ENCODE measurements at places on chromosomes 1 and 21.

DNA sequence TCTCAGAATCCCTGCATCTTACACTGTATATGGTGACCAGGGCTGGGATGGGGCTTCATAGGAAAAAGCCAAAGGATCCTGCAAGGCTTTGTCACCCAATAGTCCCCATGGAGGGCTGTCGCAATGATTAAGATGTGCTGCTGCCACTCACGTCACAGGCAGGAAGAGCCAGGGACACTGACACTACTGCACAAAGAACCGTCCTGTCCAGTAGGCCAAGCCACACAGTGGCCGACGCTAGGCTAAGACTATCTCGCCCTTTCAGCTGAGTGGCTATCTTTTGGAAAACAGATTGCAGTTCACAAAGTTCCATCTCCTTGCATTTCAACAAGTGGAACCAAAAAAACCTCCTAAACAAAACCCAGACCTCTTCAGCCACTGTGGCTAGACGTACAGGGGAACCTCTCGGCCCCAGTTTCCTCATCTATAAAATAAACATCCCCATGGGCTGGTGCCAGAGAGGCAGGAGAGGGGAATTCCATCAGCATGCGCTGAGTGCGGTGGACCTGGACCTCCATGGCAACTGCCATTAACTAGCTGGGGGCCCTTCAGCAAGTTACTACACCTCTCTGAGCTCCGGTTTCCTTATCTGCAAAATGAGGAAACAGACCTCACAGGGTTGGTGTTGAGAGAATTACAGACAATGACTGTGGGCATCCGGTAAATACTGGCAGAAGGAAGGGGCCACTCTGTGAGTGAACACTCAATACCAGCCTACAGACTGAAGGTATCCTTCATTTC is 8.7 kb downstream of the CAPZB start:
- DNase-seq, result no peak

DNA sequence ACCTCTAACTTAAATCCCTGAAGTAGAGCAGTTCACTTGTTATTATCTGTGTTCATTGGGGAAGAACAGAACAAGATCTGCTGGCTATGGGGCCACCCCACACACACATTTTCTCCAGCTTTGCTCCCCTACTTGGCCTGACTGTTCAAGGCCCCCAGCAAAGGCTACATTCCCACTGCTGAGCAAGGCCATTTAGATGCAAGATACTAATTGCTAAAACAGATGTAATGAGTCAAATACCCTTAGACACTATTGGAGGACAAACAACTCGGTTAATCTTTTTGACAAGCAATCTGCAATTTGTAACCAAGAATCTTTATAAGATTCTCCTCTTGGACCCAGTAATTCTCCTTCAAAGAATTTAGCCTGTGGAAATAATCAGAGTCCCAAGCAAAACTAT is 67.7 kb downstream of the NAV1 start:
- no peak for DNase-seq

DNA sequence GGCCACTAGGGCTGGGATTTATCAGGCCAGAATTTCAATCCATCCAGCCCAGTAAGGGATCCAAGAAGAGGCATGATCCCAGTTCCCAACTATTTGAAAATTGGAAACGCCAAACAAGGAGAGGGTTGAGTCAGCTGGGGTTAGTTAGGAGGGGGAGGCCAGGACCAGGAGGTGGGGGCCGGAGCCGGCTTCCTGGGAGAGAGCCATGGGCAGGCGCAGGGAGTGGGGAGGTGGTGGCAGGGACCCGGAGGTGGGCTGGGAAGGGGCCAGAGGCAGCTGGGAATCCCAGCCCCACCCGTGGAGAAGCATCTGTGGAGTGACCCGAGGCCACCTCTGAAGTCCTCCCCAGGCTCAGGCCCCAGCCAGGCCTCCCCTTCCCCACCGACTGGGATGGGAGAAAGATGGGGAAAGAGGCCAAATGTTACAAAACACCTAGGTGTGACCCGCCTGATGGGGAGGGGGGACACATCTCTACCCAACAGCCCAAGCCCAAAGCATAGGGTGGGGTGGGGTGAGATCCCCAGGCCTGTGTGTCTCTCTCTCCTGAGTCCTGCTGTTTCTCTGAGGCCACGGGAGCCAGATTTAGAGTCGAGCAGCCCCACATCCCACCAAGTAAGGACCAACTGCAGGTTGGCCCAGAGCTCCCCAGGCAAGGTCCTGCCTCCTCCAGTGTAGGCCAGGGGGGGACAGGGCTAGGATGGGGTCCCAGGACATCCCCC is 10.1 kb downstream of the HSPG2 start:
- DNase-seq, result no peak

GRCh38 chr21:43639470-43640353 is 19.6 kb downstream of the HSF2BP start:
- DNase-seq, result no peak

GRCh38 chr1:236524895-236525184 is 1.1 kb downstream of the LGALS8 start:
- DNase-seq, result no peak

- no peak for DNase-seq
Measured at GRCh38 chr1:212792396-212792908, 758 bp downstream of the TATDN3 start.

GRCh38 chr1:78003882-78004718 is 639 bp upstream of the DNAJB4 start:
- DNase-seq, result peak; percentile 80

DNA sequence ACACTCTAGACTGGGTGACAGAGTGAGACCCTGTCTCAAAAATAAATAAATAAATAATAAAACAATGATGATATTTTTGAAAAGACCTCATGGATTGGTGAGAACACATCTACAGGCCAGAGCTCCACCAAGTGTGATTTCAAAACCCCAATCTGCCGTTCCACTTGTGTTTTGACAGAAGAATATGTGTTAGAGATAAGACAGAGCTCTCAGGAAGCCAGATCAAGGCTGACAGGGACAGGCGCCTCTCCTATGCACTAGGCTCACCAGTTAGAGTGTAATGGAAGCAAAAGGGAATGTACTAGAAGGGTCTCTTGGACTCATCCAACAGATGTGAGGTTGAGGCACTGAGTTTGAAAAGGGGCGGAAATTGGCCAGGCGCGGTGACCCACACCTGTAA is 110.7 kb upstream of the ERRFI1 start:
- DNase-seq, result no peak
